ENCODE measurements at places on chromosomes 13 and 19.

DNA sequence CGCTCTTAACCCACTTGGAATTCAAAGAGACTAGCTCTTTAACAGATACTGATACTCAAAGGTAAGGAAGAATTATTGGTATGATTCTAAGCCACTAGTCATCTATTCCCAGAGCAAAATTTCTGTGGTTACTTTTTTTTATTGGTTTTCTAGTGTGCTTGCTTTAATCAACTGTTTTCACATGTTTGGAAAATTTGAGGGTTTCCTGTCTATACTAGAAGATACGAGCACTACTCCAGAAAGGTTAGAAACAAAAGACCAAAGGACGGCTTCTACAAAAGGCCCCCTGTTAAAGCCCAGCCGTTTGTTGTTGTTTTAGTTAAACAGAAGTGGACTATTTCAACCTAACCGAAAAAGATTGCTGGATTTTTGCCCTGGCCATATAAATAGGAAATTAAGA is 18.5 kb upstream of the LPAR6 start:
- DNase-seq, result no peak

- DNase-seq, result no peak
Observed at GRCh38 chr19:38786572-38787265, 2.3 kb upstream of the LGALS7B start.

DNA sequence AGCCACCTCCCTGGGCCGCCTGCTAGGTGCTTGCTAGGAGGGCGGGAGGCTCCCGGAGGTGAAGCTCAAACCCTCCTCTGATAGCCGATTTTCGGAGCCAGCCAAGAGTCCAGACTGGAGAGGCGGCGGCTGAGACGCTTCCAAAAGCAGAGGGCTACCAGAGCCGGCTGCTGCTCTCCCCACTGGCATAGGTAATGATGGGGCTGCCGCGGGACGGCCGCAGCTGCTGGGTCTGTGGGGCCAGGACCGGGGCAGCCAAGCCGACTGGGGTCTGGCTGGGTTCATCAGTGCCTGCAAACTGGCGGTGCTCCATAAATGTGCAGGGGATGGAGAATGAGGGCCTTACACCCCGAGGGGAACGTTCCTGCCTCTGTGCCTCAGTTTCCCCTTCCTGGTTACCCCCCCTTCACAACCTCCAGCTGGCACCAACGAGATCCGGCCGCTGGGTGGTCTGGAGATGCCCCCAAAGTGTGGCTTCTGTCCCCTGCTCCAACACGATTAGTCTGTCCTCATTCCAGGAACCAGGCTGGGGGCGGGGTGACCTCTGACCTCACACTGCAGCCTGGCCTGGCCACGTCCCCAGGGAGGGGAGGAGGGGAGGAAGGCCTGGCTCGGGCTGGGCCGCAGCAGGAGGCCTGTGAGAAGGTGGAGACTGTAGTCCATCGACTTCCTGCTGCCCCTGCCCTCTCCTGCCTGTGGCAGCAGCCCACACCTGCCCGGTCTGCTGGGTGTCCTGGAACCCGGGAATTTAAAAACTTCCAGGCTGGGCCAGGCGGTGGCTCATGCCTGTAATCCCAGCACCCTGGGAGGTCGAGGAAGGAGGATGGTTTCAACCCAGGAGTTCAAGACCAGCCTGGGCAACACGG is 3.8 kb upstream of the WDR18 start:
- DNase-seq, result no peak

- DNase-seq, result no peak
Observed at GRCh38 chr19:18586306-18586705, 2.3 kb upstream of the REX1BD start.

- DNase-seq, result no peak
Observed at GRCh38 chr13:54133746-54134145, 1105.1 kb downstream of the OLFM4 start.
